Renal pelvis (tissue), 12 donors: ENCODE measurements at places on chromosomes 3 and 15.

GRCh38 chr15:91849180-91849579 is 4.3 kb upstream of the SLCO3A1 start:
- DNase-seq, result no peak

GRCh38 chr3:47634996-47635395 is 56.3 kb upstream of the CSPG5 start:
- DNase-seq, result no peak

DNA sequence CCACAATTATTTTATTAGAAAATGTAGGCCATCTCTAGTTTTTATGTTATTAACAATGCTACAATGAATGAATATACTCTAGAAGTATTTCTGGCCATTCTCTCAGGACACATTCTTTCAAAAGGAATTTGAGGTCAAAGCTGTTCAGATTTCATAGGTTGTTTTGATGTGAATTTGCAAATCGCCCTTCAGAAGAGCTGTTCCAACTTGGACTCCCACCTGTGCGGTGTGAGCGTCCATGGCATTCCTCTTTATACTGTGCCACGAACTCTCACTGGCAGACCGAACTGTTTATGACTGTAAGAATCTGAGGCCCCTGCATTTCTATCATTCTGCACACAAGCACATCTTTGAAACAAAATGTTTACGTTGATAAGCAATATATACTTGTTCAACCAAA is 18.6 kb upstream of the SLC24A5 start:
- DNase-seq, result no peak

GRCh38 chr15:79540551-79540950 is 108.4 kb downstream of the MINAR1 start:
- no peak for DNase-seq
